Activated T-helper 17 cell treated with anti-CD3 and anti-CD28 coated beads, Interleukin-2, amount 50 U/mL, for 72 hours (primary cell): ENCODE measurements at places on chromosomes 1 and 21. TPM values are rescaled to one million over a fixed set of nuclear protein-coding genes. Genes with fewer than 3 reads are reported as not detected.

DNA sequence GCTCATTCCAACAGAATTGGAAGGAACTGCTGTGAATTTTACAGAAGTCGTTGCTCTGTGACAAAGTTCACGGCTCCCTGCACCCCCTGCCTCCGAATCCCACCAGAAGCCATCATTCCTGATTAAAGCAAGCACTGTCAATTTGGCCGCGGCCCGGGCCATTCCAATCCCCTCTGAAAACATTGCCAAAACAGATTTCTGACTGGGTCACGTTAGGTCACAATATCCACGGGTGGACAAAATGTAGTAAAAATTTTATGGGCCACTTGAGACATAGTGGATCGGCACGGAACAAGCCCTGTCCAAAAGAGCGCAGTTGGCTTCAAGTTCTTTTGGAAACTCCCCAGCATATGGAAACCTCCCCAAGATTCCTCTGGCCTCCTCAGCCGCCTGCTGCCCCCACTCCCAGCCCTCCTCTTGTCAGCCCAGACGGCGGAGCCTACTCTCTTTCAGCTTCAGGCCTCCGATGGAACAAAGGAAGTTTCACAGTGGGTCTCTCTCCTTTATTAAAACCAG, 67.2 kb upstream of the IFNAR2 start:
- no peak for ATAC-seq

GRCh38 chr21:45123440-45123839, 49.1 kb downstream of the ADARB1 start:
- no peak for ATAC-seq

GRCh38 chr1:33465316-33465715, 7.1 kb upstream of the ZSCAN20 start:
- ATAC-seq: no peak

The CYP4Z1 gene
- not detected for total RNA-seq

DNA sequence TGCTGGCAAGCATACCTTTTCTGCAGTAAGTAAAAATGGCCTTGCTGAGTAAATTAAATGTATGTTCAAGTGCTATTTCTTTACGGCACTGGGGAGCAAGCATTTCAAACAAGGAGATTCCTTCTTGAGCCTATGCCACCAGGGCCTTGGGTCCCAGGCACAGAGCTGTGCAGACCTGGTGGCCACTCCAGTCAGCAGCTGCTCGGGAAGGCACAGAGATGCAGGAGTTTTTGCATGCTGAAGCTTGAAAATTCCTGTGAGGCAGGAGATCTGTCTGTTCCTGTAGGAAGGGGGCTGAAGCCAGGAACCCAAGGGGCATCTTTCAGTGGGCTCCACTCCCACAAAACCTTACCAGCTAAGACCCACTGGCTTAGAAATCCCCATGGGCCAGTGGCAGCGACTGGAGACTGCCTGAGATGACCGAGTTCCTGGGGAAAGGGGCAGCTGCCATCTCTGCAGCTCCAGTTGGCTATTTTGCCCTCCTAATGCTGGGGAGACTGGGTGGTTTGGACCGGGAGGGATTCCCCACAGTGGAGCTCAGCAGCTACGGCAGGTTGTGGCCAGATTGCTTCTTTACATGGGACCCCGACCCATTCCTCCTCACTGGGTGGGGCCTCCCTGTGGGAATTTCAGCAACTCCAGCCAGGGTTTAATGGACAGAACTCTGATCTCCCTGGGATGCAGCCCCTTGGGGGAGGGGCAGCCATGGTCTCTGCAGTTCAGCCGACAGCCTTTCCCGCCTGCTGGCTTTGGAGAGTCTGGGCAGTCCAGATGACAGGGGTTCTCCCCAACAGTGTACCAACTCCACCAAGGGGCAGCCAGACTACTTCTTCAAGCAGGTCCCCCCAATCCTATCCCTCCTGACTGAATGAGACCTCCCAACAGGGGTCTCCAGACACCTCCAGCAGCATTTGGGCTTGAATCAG, 8.4 kb upstream of the PGBD2 start:
- no peak for ATAC-seq

- ATAC-seq: peak; percentile 30
Measured at GRCh38 chr1:39003281-39003680, 12.2 kb downstream of the AKIRIN1 start.

GRCh38 chr1:114328361-114328904, 174.8 kb upstream of the SYT6 start:
- no peak for ATAC-seq

- ATAC-seq: no peak
Measured at GRCh38 chr1:149967646-149968045, 31.0 kb upstream of the MTMR11 start.

DNA sequence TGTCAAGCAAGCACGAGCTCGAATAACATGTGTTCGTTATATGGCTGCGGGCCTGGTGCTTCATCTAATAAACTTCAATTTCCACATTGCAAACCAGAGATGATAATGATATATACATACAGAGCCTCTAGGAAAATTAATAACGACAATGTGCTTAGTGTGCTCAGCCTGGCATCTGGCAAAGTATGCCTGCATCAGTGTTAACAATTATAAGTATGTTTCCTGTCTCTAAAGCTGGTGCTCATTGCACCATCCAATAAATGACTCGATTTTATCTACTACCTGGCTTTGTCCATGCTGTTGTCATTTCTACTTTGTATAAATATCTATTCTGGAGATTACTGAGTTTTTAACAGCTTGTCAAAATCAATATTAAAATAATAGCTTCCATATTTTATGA, 1402.6 kb downstream of the MRPL39 start:
- ATAC-seq: no peak

GRCh38 chr1:155383406-155383805, 62.7 kb downstream of the RUSC1 start:
- ATAC-seq: no peak

GRCh38 chr1:198922638-198923430, 284.0 kb downstream of the PTPRC start:
- ATAC-seq: peak; percentile 76

GRCh38 chr1:221458447-221459156, 283.3 kb downstream of the DUSP10 start:
- no peak for ATAC-seq

The NDUFV3 gene
- 18.8 TPM for total RNA-seq

DNA sequence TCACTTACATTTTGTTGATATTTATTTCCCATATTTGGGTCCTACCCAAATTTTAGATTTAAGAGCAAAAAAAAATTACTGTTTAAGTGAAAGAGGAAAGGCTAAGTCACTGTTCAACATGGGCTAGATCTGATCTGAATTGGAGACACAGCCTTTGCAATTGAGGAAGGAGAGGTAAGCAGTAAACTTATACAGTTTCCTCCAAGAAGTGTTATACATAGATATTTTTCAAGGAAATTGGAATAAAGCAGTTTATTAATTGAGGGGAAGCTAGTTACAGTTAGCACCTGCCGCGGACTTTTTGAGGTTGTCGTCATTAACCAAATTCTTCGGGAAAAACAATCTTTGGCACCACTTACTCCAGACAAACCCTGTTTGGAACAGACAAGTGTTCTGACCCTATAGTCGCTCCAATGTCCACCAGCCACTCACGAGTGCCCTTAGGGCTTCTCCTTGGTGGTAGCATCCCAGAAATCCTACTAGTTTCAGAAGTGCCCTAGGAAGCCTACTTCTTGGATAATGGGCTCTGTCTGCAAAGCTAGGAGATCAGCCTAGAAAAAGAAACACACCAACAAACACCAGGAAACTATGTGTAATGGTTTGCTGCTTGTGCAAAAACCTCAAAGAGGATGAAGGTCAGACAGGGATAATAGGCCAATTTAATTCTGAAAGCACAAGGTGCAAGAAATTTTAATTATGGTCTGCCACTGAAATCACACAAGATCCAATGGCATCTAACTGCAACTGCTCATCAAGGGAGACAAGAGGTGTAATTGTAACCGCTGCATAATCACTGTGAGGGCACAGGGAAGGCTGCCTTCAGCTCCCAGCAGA, 2.5 kb downstream of the WLS start:
- ATAC-seq: no peak

DNA sequence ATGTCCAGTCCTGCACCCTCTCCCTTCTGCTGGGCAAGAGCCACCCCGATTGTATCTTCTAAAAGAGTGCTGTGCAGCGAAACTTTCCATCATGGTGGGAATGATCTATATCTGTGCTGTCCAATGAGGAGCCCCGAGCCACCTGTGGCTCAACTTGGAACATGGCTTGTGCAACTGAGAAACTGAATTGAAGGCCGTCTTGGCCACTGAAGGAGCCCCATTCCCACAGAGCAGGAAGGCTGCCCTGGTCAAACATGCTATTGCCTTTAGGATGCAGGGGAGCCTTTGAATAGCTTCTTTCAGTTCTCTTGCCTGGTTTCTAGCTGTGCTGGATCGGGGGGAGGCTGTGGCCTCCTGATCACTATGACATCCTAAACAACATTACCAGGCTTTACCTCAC, 427.6 kb downstream of the SETD4 start:
- no peak for ATAC-seq

DNA sequence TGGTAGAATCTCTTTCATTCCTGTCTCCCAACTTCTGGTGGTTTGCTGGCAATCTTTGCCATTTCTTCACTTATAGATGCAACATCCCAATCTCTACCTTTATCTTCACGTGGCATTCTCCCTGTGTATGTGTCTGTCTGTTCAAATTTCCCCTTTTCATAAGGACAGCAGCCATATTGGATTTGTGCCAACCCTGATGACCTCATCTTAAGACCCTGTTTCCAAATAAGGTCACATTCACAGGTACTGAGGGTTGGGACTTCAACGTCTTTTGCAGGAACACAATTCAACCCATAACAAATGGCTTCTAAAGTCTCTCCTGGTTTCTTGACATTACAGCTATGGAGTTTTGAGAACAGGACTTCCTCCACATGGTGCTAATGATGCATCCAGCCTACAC, 84.5 kb upstream of the OLIG2 start:
- no peak for ATAC-seq

DNA sequence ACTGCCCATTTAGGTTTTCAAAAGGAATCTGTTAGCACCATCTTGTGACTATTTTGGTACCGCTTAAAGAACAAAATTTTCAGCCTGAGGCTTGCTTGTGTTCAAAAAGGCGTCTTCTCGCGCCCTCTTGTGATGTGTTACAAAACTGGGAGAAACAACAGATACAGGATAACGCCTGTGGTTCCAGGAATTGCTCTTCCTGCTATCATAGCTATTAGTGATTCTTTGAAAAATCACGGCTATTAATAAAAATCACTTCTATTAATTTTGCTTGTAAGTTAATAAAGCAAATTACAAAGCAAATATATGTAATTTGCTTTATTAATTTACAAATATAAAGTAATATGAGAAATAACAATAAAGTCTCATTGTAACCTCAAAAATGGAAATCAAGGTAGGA, 82.2 kb upstream of the ABCD3 start:
- ATAC-seq: no peak

The PTAFR gene
- total RNA-seq: 0.32 TPM

The KLHDC9 gene
- not detected for total RNA-seq

GRCh38 chr1:101331794-101332193, 95.0 kb downstream of the S1PR1 start:
- ATAC-seq: no peak

- ATAC-seq: no peak
Measured at GRCh38 chr1:147391114-147391513, 148.6 kb downstream of the CHD1L start.

GRCh38 chr21:38985568-38986378, 180.0 kb downstream of the ETS2 start:
- peak; percentile 77 for ATAC-seq

- ATAC-seq: no peak
Measured at GRCh38 chr1:44603718-44604117, 70.6 kb downstream of the TMEM53 start.

DNA sequence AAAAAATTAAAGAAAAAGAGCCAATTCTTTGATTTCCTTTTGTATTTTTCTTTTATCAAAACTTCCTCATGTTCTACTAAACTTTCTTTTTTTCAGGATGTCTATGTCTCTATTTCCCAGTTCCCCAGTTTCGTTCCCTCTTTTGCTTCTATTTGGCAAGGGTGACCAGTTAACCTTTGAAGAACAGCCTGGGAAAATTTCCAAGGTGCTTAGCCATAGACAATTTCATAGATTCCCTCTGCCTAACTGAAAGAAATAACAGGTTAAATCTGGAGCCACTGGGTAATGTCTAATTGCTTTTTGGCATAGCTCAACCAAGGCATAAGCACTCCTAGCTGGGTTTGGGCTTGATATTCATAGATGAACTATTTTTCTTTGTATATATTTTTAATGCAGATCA, 272.3 kb downstream of the ADGRL2 start:
- ATAC-seq: no peak

- ATAC-seq: no peak
Measured at GRCh38 chr1:156537027-156537426, 35.3 kb downstream of the IQGAP3 start.

GRCh38 chr21:45995686-45996179, 14.2 kb downstream of the COL6A1 start:
- ATAC-seq: peak; percentile 43
